ENCODE measurements at places on chromosomes 3 and 15.

DNA sequence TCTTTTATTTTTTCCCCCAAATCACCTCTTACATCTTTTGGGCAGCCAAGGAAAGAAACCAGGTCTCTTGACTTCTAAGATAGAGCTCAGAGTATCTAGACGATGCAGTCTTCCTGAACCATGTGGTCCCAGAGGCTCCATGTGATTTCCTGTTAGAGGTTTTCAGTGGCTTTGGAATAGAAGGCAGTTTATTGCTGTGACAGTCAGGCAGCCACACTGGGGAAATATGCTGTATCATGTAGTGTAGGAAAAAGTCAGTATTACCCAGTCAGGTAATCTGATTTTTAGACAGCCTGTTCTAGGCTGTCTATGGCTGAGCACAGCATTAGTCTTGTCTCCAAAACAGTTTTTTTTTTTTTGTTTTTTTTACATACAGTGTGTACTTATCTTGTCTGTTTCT lies 294.3 kb downstream of the THSD4 start:
- DNase-seq: no peak

DNA sequence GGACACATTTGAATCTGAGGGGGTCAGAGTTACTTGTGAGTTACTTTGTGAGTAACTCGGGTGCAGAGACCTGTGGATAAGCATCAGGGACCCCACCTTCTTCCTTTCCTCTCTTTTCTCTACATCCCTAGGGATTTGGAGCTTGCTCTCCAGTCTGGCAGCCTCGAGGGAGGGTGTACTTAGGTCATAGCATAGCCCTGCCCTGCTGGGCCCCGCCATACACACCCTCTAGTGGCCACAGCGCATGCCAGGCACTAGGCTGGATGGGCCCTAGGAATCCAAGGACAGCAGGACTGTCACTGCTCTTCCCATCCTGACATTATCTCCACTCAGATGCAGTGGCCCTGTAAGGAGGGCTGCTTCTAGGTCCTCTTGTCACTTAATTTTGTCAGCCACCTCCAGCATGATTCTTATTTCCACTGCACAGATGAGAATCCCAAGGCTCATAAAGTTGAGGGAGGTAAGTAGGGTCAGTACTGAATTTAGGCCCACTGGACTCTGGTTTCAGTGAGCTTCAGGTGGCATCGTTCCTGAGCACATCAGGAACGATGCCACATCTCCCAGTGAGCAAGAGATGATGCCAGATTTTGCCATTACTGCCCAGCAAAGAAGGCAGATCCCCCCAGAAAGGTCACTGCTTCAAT lies 3.6 kb upstream of the SMAD6 start:
- peak; percentile 88 for DNase-seq

GRCh38 chr3:66958067-66958466 lies 40.0 kb upstream of the KBTBD8 start:
- no peak for DNase-seq

- peak; percentile 46 for DNase-seq
These were observed 52.7 kb downstream of the MITF start for GRCh38 chr3:69791919-69792399.

DNA sequence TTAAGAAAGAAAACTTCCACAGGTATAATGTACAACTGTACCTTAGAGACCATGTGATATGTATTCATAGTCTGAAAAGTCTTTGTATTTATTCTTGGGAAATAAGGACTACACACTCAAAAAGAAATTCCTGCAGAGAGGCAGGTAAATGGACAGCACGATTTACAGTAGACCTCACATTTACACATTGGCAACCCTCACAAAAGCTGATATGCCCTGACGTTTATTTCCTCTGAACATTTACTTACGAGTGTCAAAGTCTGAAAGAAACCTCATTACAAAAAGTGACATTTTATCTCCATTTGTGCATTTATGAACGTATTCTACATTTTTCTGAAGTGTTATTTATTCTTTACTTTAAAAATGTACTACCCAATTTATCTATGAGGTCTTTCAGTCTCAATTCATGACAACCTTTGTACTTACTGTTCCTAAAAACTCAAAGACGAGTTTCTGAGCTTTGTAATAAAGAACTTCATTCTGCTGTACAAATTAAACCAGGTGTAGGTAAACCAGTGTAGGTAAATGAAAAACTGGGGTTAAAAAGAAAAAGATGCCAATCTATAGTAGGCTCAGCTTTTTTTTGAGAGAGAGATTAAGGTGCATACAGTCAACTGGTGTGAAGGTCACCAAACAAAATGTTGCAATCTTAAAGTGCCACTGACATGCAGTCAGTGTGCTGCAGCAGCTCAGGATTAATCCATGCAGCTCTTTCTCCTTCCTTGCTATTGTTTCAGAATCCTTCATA lies 44.3 kb downstream of the THRB start:
- DNase-seq: no peak

Measured in A549 (cell line).